Iris pigment epithelial cell (primary cell): ENCODE measurements at places on chromosomes 5 and 9.

- no peak for DNase-seq
Observed at GRCh38 chr9:12716823-12717600, 23.8 kb downstream of the TYRP1 start.

DNA sequence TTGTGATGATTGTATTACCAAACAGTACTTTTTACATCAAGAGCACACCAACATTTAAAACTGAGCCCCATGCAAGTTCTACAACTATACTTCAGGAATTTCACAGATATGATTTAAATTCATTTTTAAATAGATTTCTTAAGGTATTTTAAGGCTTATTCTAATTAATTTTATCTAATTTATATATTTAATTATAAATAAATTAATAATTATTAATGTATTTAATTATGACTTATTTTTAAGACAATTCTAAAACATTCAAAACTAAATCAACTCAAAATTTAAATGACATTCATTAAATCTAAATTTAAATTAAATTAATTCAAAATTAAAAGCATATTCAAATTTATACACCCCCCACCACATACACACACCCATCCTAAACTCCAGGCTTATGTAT is 299.2 kb downstream of the NFIB start:
- DNase-seq = no peak

DNA sequence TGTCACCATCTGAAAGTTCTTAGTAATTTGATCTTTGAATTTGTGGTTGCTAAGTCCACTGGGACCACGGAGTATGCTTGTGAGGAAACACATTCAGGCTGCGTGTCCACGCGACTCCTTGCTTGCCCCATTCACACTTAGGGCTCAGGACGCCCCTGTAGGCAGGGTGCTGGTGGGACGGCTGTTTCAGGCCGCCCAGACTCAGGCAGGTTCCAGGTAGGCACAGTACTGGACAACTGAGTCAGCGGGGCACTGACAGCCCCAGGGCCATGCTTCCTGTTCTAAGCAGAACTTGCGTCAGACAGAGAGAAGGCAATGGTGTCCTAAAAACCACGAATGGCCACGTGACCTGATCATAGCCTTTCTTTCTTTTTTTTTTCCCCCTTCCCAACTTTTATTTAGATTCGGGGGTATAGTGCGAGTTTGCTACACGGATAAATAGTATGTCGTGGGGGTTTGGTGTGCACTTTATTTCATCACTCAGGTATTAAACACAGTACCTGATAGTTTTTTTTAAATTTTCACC is 7.7 kb upstream of the RASGEF1C start:
- DNase-seq = no peak

GRCh38 chr9:125752070-125752628 is 5.0 kb downstream of the PBX3 start:
- DNase-seq = no peak

GRCh38 chr9:134314039-134314949 is 12.0 kb upstream of the RXRA start:
- no peak for DNase-seq

DNA sequence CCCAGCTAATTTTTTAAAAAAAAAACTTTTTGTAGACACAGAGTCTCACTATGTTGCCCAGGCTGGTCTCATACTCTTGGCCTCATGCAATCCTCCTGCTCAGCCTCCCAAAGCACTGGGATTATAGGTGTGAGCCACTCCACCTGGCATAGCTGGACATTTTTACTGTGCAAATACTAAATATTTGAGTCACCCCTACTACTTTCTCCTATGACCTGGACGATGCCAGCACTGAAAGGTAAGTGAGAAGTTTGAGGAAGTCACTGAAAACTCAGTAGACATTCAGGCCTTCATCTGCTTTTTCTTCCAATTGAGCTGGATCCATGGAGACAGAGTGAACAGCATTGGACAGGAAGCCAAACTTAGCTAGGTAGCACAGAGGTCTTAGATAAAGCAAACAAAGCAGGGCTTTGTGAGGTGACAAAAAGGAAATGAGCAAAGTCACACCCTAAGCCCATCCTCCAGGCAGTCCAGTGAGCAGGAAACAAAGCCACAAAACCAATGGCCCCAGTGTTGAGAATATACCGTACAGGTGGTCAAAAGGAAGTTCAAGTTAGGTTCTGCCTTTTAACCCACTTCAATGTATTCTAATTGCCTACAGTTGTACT is 192.6 kb upstream of the RASA1 start:
- no peak for DNase-seq

DNA sequence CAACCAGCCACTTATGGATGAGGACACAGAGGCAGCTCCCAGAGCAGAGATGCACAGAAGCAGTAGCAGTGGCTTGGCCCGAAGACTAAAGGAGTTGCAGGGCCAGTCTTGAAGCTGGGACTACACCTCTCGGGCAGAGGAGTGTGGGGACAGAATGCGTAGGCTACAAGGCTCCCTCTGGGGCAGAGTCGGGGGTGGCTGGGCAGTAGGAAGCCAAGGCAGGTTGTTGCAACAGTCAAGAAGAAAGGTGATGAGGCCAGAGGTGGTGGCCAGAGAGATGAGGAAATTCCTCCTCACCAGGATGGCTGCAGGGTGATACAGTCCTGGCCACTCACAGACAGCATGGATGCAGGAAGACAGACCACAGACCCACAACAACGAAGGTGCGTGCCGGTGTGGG is 4.9 kb upstream of the N4BP3 start:
- no peak for DNase-seq

DNA sequence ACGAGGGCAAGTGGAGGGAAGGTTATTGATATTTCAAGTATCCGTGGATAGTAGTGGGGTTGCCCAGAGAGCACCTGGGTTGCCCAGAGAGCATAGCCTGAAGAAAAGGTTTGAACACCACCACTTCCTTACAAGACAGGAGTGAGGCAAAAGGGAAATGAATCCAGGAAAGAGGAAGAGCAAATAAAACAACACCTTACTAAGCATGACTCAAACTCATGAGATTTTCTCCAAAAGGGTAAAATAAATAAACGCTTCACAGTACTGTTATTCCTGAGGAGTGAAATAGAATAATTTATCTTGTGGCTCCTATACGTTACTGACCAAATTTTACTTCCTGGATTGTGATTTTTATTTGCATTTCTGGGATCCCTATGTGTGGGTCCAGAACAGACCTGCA is 65.2 kb upstream of the PTPRD start:
- DNase-seq = peak; percentile 13

- no peak for DNase-seq
Observed at GRCh38 chr9:84903963-84904362, 234.4 kb downstream of the NTRK2 start.

DNA sequence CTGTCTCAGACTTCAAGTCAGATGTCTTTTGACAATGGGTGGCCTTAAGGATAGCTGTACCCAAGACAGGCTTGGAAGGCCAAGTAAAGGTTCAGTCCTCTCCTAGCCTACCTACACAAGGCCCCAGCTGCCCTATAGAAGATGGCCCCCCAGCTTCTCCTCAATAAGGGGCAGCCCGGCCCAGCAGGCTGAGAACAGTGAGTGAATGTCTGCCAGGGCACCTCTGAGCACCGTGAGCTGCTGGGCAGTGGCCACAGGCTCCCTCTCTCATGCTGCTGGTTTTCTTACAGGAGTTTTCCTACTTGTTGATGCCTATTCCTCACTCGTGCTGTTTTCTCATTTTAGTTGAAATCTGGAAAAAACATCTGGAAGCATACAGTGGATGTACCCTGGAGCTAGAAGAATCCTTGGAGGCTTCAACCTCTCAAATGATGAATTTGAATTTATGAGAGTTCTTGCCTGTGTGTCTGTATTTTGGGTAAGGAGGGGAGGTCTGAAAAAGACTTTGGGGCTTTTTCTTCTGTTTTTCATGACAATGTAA is 40.1 kb downstream of the SECISBP2 start:
- no peak for DNase-seq

GRCh38 chr5:143094087-143094521 is 309.4 kb downstream of the NR3C1 start:
- peak; percentile 13 for DNase-seq

DNA sequence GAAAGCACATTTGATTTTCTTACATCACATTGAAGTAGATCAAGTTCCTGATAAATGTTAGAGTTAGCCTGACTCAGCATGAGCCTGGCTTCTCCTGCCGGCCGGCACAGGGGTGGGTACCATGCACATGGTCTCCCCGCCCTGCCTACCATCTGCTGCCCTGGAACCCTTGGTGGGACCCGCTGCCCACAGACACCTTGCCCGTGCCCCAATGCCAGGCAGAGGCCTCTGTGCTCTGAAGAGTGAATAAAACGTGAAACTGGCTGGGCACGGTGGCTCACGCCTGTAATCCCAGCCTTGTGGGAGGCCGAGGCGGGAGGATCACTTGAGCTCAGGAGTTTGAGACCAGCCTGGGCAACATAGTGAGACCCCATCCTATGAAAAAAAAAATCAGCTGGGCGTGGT is 17.3 kb downstream of the EXD3 start:
- peak; percentile 29 for DNase-seq

DNA sequence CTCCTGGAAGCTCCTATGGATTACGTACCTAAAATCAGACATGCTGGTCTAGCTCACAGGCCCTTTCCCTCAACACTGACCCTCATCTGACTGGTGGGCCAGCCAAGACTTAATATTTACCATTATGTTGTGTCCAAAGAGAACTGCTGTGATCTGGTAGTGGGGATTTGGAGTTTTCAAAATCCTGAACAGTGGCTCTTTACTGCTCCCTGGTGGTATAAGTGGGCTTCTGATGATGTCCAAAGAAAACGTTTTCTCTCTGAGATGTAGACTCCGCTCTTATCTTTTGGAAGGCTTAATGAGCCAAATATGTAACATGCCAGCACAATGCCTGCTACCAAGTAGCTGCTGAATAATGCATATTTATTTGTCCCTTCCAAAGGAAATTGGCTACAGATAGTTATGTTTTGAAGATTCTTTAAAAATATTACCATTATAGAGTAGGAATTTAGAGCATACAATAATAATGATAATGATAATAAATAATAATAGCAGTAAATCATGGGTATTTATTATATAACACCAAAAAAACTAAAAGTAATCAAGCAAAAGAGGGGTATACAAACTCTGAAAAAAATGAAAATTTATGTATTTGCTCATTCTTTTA is 406.6 kb upstream of the TNC start:
- DNase-seq = peak; percentile 64

GRCh38 chr9:12461763-12462460 is 231.3 kb upstream of the TYRP1 start:
- no peak for DNase-seq

GRCh38 chr9:89358985-89359384 is 40.7 kb downstream of the SECISBP2 start:
- peak; percentile 15 for DNase-seq

DNA sequence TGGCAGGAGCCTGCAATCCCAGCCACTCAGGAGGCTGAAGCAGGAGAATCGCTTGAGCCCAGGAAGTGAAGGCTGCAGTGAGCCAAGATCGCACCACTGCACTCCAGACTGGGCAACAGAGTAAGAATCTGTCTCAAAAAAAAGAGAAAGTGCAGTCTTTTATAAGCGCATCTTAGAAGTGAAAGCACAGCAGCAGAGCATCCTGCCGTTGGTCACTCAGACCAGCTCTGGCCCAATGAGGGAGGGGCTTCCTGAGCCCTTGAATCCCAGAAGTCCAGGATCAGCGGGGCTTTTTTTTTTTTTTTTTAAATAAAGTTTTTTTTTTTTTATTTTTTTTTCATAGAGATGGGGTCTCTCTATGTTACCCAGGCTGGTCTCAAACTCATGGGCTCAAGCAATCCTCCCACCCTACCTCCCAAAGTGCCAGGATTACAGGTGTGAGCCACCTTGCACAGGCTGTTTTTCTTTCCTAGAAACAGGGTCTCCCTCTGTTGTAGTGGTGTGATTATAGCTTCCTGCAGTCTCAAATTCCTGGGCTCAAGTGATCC is 42.3 kb downstream of the NAIF1 start:
- no peak for DNase-seq

DNA sequence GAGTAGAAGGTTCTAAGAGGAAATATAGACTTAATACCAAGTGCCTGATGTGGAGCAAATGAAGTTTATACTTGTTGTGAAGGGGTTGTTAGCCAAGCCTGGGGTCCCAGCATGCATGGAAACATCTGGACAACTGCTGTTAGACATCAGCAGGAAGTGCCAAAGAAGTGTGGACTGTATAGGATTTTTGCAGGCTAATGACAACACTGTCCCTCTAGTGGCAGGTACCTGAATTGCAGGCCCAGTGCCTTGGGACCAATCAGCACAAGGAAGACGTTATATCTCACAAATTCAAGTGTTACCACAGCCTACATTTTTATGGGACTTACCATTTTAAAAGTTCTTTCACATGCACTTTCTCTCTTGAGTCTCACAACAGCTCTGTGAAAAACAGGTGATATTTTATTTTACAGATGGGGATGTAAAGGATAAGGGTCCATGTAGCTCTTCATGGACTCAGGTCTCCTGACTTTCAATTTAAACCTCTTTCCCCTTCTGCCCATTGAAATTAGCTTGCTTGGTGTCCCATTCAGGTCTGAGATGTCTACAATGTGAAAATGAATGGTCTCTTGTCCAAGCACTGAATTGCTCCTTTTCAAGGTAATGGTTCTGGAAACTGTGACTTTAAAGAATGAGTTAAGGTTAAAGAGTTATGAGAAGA is 89.0 kb upstream of the MAP1B start:
- DNase-seq = peak; percentile 75

DNA sequence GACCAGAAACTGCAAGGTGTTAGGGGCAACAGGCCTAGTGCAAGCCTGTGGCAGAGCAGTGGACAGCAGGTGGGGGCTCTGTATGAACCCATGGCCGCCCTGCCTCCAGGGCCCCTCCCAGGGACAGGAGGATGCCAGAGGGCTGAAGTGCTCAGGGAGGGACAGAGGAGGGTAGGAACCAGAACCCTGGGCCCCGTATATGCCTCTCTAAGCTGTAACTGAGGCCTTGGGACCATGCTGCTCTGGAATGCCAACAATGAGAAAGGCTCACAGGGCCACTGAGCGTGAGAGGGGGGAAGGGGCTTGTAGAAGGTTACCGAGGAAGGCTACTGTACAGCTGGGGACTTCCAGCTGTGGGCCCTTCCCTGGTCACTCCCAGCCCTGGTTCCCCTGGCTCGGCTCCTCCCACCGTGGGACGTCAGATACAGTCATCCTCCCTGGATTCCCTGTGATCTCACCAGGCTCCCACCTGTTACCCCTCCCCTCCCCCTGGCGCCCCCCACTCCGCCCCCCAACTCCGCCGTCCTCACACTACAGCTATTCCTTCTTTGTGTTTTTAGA is 21.1 kb downstream of the AQP7 start:
- DNase-seq = no peak

- no peak for DNase-seq
Observed at GRCh38 chr9:33043671-33044070, 18.6 kb downstream of the DNAJA1 start.
